ENCODE measurements at places on chromosomes 3 and 15.

DNA sequence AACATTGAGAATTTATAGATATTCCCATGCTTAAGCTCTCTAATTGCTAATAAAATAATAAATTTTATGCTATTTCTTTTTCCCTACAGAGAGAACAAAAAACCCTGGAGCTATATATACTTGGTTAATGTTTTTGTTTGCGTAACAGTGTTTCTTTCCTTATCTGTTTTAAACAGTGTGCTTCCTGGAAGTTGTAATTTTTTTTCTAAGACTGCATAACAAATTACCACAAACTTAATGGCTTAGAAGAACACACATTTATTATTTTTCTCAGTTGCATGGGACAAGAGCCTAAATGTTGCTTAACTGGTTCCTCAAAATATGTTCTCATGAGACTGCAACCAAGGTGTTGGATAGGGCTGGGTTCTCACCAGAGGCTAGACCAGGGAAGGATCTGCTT lies 49.7 kb upstream of the DPH6 start:
- DNase-seq = no peak

DNA sequence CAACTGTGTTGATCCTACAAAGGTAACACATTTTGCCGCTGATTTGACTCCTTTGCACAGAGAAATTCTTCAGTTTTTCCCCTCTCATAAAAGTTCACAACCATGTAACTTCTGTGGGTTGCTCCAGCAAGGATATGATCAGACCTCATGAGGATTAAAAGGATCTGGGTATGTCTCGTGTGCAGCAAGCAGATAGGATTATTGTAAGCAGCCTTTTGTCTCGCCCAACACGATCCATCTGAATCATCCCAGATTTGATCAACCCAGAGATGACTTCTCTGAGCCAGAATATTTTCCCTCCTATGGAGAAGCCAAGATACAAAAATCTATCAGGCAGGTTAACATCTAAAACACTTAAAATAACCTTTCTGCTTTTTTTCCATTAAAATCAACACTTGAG lies 12.8 kb upstream of the BNIP2 start:
- no peak for DNase-seq

DNA sequence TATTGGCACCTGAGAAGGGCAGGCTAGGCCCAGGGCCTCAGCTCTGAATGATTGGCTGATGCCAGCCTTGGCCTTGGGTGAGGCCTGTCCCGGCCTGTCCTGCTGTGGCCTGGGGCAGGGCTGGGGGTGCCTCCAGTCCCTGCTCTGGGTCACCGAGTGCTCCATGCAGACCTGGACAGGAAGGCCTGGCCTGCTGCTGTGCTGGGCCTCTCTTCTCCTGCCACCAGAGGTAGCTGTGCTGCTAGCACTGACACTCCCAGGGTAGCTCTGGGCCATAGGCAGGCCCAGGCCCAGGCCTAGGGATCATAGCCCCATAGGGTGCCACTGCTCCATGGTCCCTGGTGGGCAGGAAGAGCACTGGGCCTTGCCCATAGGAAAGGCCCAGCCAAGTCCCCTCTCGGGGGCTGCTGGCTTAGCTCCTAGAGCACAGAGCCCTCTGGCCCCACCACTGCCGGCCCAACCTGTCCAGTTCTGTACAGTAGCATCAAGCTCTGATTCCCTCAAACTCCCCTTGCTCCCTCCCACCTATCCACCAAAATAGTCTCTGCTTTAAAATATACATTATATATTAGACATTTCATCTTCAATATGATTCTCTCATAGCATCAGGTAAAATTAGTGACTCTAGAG lies 18.2 kb downstream of the ABTB1 start:
- DNase-seq = no peak

GRCh38 chr15:42203891-42204290 lies 4.2 kb downstream of the VPS39 start:
- no peak for DNase-seq

All from vagina (tissue), 2 donors.